Activated T-cell treated with anti-CD3 and anti-CD28 coated beads for 48 hours (primary cell): ENCODE measurements at places on chromosomes 12 and 14.

DNA sequence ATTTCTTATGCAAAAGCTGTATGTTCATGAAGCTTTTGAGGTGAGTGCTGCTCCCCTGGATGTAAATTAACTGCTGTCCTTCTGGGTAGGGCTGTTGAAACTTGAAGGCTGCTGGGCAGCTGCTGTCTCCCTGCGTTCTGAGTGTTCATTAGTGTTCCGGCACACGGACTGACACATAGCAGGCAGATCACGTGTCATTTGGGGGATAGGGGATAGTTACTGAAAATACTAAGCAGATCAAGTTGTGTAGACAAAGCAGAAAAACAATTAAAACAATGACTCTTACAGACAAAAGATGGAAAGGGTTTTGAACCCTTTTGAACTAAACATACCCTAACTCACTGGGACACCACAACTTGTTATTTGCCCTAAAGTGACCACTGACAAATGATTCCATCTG, 82.5 kb downstream of the PRICKLE1 start:
- no peak for DNase-seq

DNA sequence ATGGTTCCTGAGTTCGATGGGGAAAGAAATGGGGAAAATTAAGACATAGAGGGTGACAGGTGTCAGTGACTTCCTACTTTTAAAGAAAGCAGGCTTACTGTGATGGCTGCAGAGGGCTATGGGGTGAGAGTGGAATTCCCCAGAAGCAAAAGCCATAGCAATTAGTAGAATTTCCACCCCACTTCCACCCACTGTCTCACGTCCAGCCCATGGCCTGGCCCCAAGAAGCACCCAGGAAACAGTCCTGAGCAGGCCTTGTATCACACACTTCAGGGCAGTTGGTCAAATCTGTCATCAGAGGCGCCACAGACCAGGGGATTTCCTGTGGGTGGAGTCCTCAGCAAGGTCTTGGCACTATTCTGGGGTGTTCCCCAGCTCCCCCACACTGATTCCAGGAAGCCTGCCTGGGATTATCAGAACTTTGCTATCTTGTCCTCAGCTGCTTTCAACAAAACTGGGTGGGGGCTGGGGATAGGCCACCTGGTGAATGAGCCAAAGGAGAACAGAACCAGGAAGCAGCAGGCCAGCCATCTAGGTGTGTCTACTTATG, 120.1 kb upstream of the CCND2 start:
- peak; percentile 65 for DNase-seq

- DNase-seq: no peak
Observed at GRCh38 chr12:58184212-58184611, 242.8 kb downstream of the ATP23 start.

DNA sequence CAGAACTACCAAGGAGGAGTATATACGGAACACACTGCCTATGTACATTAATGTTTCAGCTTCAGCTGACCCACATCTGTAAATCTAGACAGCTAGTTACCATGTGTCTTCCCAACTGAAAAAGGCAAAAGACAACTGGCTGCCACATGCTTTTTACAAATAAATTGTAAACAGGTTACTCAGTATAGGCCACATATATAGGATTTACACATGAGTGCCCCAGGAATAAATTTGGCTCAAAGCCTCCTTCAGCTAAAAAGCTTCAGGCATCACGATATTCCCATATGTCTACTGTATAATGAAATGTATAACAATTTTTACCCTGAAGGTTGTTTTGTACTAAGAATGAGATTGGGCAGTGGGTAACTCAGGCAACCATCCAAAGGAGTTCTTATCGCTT, 175.9 kb upstream of the BMP4 start:
- DNase-seq: no peak

- no peak for DNase-seq
Observed at GRCh38 chr12:129610601-129611120, 293.2 kb downstream of the TMEM132D start.

DNA sequence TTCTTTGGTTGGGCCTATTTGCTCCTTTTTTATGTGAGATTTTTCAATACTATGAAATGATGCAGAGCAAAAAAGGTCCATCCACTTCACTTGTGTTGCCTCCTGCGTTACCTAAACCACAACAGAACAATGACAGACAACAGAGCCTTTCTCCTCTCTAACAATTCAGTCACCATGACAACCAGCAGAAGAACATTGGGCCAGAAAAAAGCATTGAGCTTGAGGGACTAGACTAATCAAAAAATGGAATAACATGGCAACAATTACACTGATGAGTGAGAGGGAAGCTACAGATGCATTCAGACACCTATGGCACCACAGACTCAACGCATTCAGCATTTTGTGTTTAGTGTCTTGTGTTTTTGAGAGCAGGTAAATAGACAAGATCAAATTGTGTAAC, 44.6 kb upstream of the PTCSC3 start:
- DNase-seq: no peak

GRCh38 chr14:45038865-45039264, 45.1 kb upstream of the PRPF39 start:
- DNase-seq: no peak

DNA sequence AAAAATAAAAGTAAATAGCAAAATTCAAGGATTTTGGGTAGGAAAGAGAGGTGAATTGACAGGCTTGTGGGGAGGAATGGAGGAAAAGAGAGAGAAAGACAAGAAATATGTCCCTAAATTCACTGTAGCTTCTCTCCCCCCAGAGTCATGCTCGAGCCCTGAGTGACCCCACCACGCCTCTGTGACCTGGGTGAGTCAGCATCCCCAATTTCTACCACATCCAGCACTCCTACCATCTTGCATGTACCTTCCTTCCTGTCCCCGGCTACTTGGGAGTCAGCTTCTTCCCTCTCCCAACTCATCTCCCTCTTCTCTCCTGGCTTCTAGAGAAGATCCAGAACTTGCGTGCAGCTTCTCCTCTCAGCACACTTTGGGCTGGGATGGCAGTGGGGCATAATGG, 9.8 kb downstream of the ZNF219 start:
- no peak for DNase-seq

- no peak for DNase-seq
Observed at GRCh38 chr12:129481921-129482320, 421.9 kb downstream of the TMEM132D start.

- no peak for DNase-seq
Observed at GRCh38 chr12:90627180-90627896, 327.6 kb downstream of the CCER1 start.

- DNase-seq: no peak
Observed at GRCh38 chr14:51513281-51513680, 138.4 kb upstream of the FRMD6 start.
